ENCODE measurements at places on chromosomes 13 and 19.

DNA sequence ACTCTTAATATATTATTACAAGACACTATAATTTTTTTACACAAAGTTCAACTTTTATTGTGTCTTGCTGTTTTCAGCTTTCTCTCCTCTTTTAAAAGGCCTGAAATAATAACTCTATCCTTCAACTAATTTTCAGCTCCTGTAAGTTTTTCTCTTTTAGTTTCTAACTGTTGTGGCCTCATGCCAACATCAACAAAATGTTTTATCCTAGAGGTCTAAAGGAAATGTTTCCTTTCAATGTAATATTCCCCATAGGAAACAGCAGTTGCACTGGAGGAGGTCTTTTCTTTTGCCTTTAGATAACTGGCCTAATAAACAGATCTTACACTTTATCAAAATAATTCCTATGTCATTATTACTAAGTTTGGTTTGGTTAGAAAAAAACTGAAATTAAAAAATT is 8.5 kb upstream of the ZNF616 start:
- DNase-seq: no peak

DNA sequence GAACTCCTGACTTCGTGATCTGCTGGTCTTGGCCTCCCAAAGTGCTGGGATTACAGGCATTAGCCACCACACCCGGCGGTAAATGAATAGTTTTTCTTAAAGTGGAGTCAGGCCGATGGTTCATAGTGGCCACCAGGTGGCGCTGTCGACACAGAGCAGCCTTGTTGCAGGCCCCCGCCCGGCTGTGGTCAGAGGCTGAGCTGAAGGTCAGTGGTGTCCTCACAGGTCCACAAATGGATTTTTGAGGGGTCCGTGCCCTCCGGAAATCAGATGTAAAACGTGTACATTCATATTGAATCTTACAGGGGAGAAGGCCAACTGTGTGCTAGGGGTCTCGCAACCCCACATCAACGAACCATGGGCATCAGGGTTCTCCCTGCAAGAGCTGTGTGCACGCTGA is 13.4 kb upstream of the WDR18 start:
- DNase-seq: no peak

DNA sequence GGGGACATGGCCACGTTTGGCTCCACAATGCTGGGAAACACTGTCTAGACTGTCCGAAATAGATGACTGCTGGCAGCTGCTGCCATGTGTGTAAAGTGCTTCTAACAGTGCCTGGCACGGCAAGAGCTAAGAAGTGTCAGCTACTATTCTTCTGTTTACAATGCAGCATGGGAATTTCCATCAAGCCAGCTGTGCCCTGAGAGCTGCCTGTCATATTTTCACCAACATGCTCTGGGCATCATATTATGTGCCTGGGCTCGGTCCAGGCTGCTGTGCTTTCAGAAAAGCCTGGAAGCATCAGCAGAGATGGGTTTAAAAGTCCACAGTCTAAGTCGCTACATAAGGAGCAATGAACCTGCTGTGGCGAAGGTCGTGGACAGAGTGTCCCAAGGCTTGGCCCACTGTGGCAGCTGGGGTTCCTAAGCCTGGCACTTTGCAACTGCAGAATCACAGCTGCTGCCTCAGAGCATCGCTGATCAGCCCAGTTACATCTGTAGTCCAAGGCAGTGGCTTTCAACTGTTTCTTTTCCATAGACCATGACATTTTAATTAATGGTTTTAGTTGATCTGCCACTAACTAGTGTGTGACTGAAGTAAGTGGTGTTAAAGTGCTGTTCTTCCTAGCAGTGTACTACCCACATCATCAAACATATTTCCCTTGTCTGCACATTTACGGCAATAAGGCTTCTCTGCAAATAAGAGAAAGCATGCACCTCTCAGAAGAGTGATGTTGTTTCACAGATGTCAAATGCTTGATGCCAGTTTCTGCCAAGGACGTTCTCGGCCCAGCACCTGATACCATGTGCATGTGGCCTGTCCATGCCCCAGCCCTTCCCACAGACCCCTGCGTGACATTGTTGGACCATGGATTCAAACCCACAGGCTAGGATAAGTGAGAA is 95.7 kb upstream of the C1QTNF9B start:
- no peak for DNase-seq

DNA sequence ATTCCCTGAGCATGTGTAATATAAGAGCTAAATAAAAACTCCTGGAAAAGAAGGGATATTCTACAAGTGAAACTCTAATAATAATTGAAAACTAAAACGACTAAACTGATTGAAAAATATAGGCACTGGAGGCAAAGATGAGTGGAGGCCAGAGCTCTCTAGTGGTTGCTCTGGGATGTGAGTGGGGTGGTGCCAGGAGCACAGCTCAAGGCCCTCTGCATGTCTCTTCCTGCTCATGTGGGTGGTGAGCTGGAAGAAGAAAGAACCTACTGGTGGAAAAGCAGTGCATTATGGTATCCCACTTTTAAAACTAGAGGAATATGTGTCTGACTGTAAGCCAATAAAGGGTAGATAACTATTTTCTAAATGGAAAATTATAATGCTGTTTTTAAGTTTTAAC is 15.8 kb upstream of the ARHGEF7 start:
- no peak for DNase-seq

DNA sequence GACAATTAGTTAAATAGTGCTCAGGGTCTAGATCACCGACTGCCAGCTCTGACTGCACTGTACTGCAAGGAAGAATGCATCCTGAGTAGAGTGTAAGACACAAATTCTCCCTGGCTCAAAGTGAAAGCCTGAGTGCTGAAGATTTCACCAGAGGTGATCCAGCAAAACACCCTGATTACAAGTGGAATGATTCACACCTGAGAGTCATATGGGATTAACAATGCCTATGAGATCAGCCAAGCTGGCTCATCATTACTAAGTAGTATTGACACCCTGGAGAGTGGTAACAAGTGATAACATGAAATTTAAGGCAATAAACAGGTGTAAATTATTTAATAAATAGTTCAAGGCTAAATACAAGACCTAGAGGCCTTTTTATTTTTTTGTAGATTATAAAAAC is 403.8 kb upstream of the PRR20A start:
- DNase-seq: no peak

- DNase-seq: no peak
These were observed 25.0 kb downstream of the HNRNPM start for GRCh38 chr19:8469613-8470368.

Data from GM18507 (cell line).